ENCODE measurements at places on chromosomes 12 and 14. TPM values are rescaled to one million over a fixed set of nuclear protein-coding genes. Genes with fewer than 3 reads are reported as not detected.
A peak's percentile ranks its signal among the peaks of the same experiment; 100 is the strongest.

DNA sequence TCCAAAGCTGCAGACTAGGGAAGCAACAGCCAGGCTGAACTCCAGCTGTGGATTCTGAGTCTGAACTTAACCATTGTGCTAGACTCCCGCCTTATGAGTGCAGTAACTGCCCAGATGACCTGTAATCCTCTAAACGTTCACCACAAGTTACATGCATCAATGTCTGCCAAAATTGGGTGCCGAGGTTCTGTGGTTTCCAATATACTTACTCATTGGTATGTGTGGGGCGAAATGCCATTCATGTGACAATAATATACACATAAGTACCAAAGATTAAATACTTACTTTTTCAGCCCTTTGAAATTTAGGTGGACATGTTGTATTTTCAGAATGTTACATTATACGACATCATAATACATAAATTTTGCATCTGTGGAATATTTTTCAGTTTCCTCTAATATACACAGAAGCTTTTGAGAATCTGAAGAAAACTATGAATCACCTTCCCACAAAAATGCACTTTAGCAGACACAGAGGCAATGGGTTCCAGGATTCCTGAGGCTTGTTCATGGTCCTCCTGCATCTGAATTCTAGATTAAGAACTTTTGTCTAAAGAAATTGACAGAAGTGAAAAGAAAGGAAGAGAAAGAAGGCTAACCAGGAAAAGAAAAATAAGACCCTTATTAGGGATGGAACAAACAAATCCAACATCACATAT is 31.7 kb downstream of the GRIP1 start:
- no peaks in the 10 kb centered on the region for H3K36me3 ChIP-seq
- peaks cover 4% of the 10 kb centered on the region for H3K4me1 ChIP-seq
- no peak overlapping the region for H3K4me3 ChIP-seq
- DNase-seq = no peak

- H3K27me3 ChIP-seq = no peaks in the 10 kb centered on the region
- peak overlapping the region; percentile 69 for H3K27ac ChIP-seq
- peak; percentile 65 for DNase-seq
- no peaks in the 10 kb centered on the region for H3K36me3 ChIP-seq
- no peak overlapping the region for H3K4me3 ChIP-seq
Measured at GRCh38 chr14:74510223-74510931, 16.8 kb downstream of the ISCA2 start.

DNA sequence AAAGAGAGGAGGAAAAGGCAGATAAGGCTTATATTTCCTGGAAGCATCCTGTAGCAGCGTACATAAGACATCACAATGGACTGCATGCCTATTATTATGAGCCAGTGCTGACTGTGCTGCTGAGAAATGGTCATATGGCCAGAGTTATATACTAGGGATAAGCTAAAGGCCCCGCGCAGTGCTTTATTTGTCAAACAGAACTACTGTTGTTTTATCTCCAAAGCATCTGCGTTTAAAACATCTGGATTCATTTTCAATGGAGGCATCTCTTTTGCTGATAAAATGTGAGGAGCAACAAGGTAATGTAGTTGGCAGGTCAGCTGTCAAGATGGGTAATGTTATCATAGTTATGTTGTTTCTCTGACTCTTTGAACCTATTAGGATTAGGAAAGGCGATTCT is 28.0 kb upstream of the LMNTD1 start:
- H3K4me1 ChIP-seq = no peaks in the 10 kb centered on the region
- H3K27me3 ChIP-seq = no peaks in the 10 kb centered on the region
- DNase-seq = no peak
- H3K4me3 ChIP-seq = no peak overlapping the region
- no peak overlapping the region for H3K27ac ChIP-seq

DNA sequence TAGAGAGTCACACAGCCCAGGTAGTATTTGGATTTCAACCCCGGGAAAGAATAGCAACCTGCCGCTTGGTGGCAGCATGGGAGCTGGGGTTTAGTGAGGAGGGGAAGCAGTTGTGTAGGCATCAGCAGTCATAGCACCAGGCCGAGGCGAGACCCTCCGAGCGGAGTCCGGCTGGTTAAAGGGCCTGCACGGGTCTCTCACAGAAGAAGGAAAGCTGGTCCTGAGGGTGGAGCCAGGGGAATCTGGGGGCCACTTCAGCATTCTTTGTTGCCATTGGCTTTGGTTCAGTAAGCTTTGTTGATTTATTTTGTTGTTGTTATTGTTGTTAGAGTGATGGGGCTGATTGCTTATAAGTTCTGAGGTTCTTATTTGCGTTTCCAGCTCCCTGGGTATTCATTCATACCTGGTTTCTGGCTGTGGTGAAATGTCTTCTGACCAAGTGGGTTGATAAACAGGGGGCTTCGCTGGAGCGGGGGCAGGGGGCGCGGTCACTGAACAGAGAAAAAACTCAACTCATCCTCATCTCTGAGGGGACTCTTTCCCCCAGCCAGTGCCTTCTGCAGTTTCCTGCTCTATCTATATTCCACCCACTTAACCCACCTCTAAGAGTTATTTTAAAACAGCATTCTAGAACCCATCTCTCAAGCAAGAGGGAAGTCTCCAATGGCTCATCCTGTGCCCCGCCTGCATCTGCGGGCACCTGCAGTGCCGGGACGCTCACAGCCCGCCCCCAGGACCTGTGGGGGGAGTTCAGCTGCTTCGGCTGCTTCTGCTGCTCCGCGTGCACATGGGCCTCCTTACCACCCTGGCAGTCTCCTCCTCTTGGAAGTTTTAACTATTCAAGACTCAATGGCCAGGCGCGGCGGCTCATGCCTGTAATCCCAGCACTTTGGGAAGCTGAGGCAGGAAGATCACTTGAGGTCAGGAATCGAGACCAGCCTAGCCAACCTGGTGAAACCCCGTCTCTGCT is 11.6 kb downstream of the CKB start:
- peak; percentile 70 for DNase-seq
- H3K27me3 ChIP-seq = no peaks in the 10 kb centered on the region
- H3K36me3 ChIP-seq = peaks cover 34% of the 10 kb centered on the region
- no peak overlapping the region for H3K27ac ChIP-seq
- H3K4me3 ChIP-seq = no peak overlapping the region

DNA sequence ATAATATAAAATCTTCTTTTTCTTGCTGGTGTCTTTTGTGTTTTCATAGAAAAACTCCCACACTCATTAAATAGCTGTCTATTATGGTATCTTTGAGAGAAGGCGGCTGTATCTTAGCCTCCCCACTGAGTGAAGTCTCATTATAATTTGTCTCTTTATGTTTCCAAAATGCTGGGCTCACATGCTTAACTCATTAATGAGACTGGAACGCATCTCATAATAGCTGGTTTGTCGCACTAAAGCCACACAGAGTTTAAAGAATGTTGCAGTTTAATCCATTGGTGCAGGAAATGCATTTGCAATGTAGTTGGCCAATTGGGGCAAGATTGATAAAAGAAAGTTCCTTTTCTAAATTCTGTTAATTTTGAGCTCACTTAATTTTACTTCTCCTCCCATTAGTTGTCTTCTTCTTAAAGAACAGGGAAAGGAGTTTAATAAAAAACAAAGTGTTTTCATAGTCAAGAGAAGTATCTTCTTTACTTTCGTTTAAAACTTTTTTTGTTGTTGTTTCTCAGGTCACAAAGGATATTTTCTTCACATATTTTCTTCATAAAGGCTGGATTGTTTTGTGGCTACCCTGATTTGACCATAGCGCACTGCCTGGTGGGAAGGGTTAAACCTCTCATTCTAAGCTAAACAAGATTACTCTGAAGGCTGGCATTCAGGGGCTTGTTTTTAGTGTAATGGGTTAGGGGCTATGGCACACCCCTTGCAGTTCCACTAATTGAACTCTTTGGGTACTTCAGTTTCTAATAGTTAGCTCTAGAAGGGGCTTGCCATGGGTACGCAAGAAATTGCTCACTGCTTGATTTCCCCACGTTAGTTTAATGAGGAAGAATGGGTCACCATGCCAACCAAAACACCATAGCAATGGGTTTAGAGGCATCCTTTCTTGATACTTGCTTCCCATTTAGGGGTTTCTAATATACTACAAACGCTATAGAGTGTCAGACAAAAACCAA is 197.0 kb downstream of the TMTC2 start:
- no peak overlapping the region for H3K4me3 ChIP-seq
- DNase-seq = no peak
- no peaks in the 10 kb centered on the region for H3K27me3 ChIP-seq
- no peaks in the 10 kb centered on the region for H3K36me3 ChIP-seq

DNA sequence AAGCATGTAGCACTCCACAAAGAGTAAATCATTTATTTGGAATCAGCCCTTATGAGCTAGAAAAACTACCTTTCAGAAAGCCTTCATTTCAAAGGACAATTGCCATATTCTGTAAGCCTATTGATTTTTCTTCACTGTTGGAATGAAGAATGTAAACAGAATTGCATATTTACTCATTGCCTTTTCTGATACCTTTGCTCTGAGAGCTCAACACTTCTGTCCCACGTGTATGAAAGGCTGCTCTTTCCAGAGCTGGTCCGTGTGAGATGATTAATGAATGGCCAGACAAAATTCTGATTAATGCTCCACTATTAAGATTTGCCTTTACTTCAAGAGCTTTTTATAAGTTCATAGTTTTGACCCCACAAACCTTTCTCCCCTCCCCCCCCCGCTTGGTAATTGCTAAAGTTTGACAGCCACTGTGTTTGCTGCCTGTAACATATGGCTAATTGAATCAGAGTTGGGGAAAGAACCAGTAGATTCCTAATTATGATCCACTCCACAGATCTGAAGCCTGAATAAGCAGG is 63.0 kb upstream of the PLEKHA5 start:
- no peaks in the 10 kb centered on the region for H3K36me3 ChIP-seq
- DNase-seq = no peak
- H3K27me3 ChIP-seq = no peaks in the 10 kb centered on the region
- H3K4me3 ChIP-seq = no peak overlapping the region
- H3K4me1 ChIP-seq = peaks cover 8% of the 10 kb centered on the region

DNA sequence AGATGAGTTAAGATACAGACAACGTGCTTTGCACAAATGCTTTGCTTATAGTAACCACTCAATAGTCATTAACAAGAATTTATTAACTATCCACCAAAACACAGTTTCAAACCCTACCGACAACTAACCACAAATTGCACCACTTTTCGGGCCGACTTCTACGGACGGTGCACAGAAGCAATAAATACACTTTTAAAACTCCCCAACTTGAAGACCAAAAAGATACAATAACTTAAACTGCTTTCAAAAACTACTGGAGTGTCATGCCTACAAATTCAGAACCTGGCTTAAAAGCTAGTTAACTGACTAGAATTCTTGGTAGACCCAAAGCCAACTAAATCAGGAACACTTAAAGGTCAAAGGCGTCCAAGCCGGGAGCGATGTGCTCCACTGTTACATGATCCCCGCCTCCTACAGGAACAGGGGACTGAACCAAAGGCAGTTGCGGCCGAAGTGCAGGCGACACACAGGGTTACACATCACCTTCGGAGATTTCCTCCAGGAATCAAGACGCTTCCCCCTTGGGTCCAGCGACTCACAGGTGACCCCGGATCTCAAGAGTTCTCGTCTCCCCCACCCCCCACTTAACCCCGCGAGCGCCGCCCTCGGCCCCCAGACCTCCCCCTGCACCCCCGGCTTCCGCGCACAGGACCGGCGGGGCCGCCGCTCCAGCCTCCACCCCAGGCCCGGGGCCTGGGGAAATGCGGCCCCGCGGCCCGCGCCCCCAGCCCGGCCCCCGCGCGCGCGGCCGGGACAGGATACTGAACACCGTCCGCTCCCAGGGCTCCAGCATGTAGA is 507 bp downstream of the SPTSSA start:
- peak; percentile 87 for DNase-seq
- no peaks in the 10 kb centered on the region for H3K36me3 ChIP-seq
- H3K27ac ChIP-seq = peak overlapping the region; percentile 87
- no peaks in the 10 kb centered on the region for H3K27me3 ChIP-seq
- H3K4me3 ChIP-seq = peak overlapping the region; percentile 93
- H3K4me1 ChIP-seq = no peaks in the 10 kb centered on the region

DNA sequence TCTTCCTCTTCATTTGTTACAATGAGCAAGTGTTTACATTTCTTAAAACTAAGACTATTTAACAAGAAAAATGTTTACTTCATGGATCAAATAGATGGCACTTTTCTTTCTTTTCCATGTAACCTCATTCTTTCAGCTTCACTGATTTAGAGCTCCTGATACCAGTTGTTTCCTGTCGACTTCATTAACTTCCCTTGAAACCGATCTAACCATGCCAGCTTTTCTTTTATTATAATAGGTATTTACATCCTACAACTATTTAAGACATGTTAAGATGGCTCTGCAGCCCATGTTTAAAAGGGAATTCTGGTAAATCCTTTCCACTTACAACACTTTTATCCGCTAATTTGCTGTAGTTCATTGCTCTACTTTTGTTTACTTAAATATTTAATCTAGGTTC is 107.3 kb upstream of the DCN start:
- H3K4me1 ChIP-seq = no peaks in the 10 kb centered on the region
- no peak overlapping the region for H3K27ac ChIP-seq
- H3K4me3 ChIP-seq = no peak overlapping the region
- no peak for DNase-seq
- no peaks in the 10 kb centered on the region for H3K36me3 ChIP-seq
- H3K27me3 ChIP-seq = no peaks in the 10 kb centered on the region

DNA sequence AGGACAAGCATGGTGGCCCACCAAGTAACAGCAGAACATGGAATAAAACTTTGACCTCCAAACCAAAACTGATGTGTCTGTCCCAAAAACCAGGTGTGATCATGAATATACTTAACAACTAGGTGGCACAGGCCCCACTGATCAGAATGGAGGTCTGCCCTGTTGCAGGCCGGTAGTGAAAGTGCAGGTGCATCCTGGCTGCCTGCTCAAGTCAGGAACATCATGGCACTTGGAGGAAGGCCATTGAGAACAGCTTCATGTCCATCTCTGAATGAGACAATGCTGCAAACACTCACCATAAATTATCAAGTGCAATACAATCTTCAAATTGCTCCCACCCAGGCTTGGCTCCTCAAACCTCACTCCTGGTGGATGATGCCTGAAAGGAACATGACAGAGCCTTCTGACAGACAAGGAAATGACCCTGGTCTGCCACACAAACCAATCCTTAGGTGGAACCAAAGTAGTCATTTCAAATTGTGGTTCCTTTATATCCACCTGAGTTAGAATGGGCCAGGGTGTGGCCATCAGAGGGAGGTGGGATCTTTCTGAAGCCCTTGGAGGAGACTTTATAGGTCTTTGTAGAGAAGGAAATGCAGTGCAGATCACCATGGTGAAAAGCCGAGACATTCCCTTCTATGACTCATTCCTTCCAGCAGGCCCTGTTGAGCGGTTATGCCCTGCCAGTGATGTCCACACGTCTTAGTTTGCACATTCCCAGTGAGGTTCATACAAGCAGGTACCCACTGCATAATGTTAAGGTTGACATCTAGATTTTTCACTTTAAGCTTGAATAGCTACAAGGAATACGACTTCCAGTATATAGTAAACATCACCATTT is 36.0 kb downstream of the EGLN3 start:
- H3K36me3 ChIP-seq = no peaks in the 10 kb centered on the region
- H3K27ac ChIP-seq = no peak overlapping the region
- no peaks in the 10 kb centered on the region for H3K27me3 ChIP-seq
- no peak overlapping the region for H3K4me3 ChIP-seq

GRCh38 chr12:57604454-57604991 is at the start of gene DTX3:
Gene DTX3 (plus strand): TSS chr12:57604824. CDS start chr12:57606518, 1,694 bp downstream.
- H3K4me3 ChIP-seq = peak within 1 kb of the TSS; percentile 85
- H3K4me1 ChIP-seq = peaks cover 7% of the 10 kb centered on the region
- peaks cover 3% of the 10 kb centered on the region for H3K27me3 ChIP-seq
- peaks cover 39% of the 10 kb centered on the region for H3K36me3 ChIP-seq

C1QL4 gene
- total RNA-seq = 0.38 TPM

TAS2R8 gene
- total RNA-seq = not detected
